ENCODE measurements at places on chromosomes 4 and X.

GRCh38 chr4:94892051-94892450 is 134.3 kb downstream of the BMPR1B start:
- DNase-seq: no peak

- DNase-seq: no peak
Observed at GRCh38 chr4:41260116-41260733, 3.5 kb downstream of the UCHL1 start.

GRCh38 chr4:3317011-3317655 is 24.3 kb downstream of the RGS12 start:
- DNase-seq: no peak

DNA sequence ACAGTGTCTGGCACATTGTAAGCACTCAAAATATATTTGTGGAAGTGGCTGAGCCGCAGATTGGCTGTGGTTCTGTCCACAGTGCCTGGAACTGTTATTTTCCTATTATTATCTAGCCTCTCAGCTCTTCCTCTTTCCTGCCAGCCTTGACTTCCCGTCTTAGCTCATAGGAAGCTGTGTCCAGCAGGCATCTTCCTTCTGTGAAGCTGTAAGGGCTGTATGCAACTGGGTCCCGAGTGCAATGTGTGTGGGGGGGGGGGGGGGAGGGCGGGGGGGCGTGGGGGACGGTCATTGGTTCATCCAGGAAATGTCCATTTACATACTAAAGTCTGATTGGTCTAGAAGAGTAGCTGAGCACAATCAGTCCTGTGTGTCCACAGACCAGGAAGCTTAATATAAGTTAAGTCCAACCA is 210.7 kb downstream of the PDGFRA start:
- no peak for DNase-seq

GRCh38 chr4:106607558-106607957 is 239.0 kb upstream of the GIMD1 start:
- DNase-seq: no peak

- DNase-seq: peak; percentile 19
Observed at GRCh38 chr4:37767546-37767945, 58.9 kb upstream of the PGM2 start.

- DNase-seq: no peak
Observed at GRCh38 chr4:105650190-105650589, 58.3 kb downstream of the INTS12 start.

- DNase-seq: no peak
Observed at GRCh38 chr4:88524171-88524570, 595 bp upstream of the PYURF start.

DNA sequence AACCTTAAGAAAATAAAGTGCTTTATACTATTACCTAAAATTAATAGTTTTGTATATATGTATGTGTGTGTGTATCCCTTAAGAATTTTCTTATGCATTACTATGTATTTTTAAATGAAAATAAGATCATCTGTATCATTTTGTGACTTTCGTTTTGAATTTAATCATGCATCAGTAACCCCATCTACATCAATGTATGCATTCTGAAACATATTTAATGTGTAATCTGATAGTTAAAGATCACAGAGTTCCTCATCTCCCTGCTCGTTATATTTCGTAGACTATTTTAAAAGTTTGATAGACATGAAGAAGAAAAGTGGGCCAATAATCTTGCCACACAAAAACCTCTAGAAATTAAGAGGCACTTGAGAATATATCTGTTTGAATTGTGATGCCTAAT is 7.4 kb downstream of the BMPR1B start:
- no peak for DNase-seq

DNA sequence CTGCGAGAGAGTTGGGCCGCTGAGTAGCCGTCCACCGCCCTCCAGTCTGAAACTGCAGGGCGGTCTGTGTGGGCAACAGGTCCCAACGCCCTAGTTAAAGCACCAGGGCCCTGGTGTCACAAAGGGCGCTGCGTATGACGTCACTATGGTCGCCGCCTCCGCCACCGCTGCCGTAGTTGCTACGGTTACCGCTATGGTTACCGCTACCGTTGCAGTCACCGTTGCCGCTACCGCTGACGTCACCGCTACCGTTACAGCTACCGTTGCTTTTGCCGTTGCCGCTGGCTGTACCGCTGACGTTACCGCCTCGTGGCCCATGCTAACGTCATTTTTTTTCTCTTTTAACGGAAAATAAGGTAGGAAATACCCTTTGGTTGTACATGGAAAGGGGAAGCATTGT is at the start of gene PPP1R2C:
PPP1R2C (minus strand) TSS at position 68 of the 400 bp plus-strand sequence. CDS start 84 bp downstream, outside the sequence.
- peak; percentile 74 for DNase-seq

DNA sequence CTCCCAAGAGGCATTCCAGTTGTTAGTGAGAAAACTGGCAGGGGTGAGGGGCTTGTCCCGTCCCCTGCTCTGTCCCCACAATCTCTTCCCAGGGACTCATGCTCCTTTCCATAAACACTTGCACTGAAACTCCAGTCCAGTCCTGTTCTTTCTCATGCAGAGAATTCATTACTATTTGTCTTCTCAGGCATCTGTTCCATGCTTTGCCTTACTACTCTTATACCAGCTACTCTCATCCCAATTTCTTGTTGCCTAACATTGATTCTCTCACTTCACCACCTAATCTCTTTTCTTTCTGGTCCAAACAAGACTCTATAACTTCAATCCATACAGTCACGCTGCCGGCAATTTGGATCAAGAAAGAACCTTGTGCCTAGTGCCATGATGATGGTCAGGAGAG is 97.1 kb upstream of the VEGFC start:
- no peak for DNase-seq

DNA sequence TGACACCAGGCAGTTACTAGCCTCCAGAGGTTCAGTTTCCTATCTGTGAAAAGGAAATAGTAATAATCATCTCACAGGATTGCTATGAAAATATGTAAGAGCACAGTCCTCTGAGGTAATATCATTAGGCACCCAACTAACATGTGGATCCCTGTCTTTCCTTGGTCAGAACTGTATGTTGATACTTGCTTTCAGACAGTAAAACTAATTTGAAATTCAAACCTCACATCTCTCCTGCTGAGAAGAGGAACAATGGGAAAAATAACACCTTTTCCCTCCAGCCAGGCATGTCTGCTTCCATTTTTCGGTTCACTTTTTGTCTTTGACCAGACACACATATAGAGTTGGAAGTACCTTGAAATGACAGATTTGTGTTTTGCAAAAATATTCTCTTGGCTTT is 262.7 kb downstream of the IL15 start:
- DNase-seq: no peak

- DNase-seq: no peak
Observed at GRCh38 chr4:43875655-43876054, 573.0 kb downstream of the KCTD8 start.

GRCh38 chr4:32003548-32003947 is 1283.4 kb downstream of the PCDH7 start:
- DNase-seq: no peak

GRCh38 chrX:49761481-49761880 is 65.7 kb upstream of the PAGE1 start:
- no peak for DNase-seq

DNA sequence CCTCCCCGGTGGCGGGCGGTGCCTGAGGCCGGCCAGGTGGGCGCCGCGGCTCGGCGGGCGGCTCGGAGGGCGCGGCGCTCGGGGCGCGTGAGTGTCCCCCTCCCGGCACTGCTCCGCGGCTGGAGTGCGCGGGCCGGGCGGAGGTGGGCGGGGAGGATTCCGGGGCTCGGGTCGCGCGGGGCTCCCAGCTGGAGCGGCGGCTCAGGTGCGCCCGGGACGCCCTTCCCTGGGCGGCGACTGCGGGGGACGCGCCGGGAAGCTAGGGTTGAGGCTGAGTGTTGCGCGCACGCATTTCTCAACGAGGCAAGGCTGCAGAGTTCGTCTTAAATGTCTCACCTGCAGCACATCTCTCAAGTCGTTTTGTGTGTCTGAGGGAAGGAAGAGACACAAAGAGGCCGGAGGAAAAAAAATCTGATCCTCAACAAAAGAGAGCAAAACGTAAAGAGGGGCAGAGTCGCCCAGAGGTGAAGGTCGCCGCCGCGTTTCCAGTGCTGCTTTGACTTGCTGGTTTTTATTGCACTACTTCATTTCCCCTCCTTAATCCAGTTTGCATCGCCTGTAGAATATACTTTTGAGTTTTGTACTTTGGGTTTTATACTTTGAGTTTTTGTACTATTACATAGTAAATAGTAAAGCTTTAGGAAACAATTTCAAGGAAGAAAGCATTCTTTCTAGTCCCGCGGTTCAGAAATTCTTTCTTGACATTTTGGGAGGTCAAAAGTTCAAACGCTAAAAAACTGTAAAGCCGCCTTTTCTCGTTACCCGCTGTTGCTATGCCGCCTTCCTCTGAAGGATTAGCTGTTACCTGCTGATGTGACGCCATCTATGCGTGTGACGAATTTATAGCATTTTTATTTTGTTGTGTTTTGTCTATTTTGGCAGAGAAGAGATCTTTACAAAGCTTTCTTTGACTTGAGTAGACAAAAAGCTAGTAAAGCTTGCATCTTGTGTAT is 106.5 kb upstream of the STOX2 start:
- no peak for DNase-seq

DNA sequence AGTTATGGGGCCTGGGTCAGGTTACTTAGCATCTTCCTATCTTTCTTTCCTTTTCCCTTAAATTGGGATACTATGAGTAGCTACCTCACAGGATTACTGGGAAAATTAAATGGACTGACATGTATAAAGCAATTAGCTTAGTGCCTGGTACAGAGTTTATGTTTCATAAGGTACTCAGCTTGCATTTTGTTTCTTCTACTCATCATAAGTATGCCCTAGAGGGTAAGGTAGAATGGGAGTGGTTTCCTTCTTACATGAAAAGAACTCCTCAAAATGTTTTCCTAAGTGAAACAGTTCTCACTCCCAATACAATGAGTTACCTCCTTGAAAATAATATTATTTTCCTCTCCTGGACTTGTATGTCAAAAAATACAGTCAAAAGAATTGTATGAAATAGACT is 75.7 kb downstream of the NPFFR2 start:
- no peak for DNase-seq

- DNase-seq: no peak
Observed at GRCh38 chr4:122688529-122689140, 43.9 kb upstream of the BBS12 start.

DNA sequence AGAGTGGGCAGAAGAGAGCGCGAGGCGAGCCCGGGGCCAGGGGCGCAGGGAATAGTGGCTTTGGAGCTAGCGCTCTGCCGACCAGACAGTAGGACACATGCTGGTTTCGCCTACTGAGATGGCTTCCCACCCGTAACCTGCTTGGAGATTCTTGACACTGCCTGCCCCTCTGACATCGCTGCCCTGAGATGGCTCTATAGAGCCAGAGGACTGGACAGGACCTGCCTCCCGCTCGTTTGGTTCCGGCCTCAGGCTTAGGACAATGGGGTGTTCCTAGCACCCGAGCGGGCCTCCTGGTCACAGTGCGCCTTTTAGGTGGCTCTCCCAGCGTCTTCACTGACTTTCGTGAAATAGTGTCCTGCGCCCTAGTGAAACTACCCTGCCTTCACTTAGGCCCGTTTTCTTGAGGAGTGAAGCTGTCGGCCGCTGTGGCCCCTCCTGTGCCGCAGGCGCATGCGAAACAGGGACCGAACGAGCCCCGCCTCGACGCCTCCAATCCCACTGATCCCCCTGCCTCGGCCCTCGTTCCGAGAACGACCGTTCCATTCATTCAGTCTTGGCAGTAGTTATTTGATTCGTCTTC is 608 bp downstream of the TAF1 start:
- DNase-seq: peak; percentile 18

- no peak for DNase-seq
Observed at GRCh38 chrX:42366181-42366580, 411.8 kb downstream of the PPP1R2C start.

DNA sequence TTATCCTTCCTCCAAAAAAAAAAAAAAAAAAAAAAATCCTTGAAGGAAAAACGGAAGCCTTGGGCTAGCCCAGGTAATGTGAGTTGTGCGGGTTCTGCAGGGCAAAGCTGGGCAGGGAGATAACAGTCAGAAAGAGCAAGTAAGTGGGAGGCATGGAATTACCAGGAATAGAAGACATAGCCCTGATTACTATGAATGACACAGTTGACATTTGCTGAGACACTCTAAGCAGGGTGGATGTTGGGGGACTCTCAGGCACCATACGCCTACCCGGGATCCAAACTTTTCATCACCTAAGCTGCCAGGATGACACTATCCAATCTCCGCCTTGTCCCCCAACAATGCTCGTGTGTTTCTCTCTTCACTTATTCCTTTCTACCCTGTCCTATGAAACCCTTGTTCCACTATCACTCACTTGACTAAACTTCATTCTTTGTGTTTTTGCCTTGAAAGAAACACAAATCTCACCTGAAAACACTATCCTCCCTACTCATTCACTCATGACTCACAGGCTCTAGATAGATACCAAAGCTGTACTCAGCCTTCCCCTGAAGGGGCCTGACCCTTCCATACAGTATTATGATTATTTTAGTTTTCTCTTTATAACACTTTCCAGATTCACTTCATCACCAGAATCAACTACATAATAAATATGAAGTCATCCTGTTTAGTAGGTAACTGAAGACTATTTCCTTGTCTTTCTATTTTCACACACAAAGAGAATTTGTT is 158.4 kb downstream of the INPP4B start:
- no peak for DNase-seq

- peak; percentile 50 for DNase-seq
Observed at GRCh38 chrX:18390941-18391538, 34.4 kb upstream of the CDKL5 start.

DNA sequence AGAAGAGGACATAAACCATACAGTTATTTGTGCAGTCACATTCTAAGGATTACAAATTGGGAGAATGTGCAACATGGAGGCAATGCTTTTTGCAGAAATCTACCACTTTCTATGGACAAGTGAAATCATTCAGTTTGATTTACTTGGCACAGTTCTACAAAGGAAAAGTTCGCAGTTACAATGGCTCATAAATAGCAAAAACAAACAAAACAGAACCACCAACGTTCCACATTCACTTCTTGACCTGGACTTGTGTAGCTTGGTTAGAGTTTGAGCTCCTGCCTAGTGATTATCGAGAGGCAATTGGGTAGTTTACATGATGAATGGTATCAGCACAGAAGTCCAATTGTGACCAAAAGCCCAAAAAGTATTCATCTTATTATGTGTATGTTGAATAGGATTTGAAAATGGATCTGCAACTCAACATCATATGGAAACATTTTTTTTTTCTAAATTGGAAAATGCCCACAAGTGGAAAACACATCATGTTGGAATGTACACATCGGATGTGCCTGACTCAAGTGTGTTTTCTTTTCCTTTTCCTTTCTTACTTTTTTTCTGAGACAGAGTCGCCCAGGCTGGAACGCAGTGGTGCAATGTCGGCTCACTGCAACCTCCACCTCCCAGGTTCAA is 123.8 kb downstream of the LUZP4 start:
- no peak for DNase-seq

- DNase-seq: no peak
Observed at GRCh38 chr4:74109116-74109869, 10.3 kb upstream of the CXCL2 start.

- no peak for DNase-seq
Observed at GRCh38 chrX:145631461-145631951, 186.1 kb upstream of the SLITRK2 start.

GRCh38 chrX:100615005-100615404 is 21.6 kb downstream of the TSPAN6 start:
- DNase-seq: no peak

DNA sequence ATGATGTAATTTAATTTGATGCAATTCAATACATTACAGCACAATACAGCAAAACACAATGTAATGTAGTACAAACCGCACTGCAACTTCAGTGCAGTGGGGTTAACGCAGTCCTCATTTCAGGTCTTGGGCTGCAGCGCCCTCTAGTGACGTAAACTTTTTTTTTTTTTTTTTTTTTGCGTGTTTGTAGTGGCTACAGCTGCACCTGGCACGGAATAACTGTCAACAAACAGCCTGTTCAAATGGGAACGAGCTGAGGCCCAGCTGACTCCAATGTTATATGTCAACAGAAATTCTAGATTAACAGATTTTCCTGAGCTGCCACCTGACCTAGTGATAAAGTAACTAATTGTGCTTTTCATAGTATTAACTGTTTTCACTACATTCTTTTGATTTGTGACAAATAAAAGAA is 33.5 kb upstream of the RASSF6 start:
- DNase-seq: peak; percentile 3

Data from CD4-positive, alpha-beta T cell treated with Interleukin-1 beta for 1 hour (primary cell).